ENCODE measurements at places on chromosomes 4 and X. TPM values are rescaled to one million over a fixed set of nuclear protein-coding genes. Genes with fewer than 3 reads are reported as not detected.

The IL2 gene
- total RNA-seq: not detected

The PRDM8 gene
- total RNA-seq: 5.8 TPM

The ATP6AP1 gene
- total RNA-seq: 62.7 TPM

The ENPP6 gene
- total RNA-seq: 0.35 TPM

The FGFBP1 gene
- 7.9 TPM for total RNA-seq

DNA sequence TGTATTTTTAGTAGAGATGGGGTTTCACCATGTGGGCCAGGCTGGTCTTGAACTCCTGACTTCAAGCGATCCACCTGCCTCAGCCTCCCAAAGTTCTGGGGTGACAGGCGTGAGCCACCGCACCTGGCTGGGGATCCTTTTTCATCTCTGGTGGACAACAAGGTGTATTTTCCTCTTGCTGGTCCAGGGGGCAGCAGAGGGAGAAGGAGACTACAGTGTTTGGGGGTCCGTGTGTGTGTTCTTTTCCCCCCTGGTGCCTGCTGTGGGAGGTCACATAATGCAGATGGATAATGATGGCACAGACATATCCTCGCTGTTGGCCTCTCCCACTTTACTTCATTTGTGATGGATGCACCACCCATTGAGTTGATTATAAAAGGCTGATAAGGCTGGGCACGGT lies 39.0 kb upstream of the CD99 start:
- no peak for DNase-seq

DNA sequence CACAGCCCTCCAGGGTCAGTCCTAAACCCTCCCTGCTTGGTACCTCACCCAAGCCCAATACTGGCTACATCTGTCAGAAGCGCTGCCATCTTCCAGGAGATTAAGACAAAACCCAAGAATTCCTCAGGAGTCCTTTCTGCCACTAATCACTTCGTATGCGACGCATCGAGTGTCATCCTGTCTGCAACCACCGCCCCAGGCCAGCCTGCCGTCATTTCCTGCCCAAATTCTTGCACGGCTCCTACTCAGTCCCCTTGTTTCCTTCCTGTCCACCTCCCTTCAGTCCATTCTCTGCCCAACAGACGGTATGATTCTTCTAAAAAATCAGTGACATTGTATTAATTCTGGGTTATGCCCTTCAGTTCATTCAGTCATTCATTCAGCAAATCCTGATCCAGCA lies 113.6 kb downstream of the NFKB1 start:
- no peak for DNase-seq

GRCh38 chrX:17373337-17373736 lies 1.7 kb upstream of the NHS start:
- DNase-seq: no peak

DNA sequence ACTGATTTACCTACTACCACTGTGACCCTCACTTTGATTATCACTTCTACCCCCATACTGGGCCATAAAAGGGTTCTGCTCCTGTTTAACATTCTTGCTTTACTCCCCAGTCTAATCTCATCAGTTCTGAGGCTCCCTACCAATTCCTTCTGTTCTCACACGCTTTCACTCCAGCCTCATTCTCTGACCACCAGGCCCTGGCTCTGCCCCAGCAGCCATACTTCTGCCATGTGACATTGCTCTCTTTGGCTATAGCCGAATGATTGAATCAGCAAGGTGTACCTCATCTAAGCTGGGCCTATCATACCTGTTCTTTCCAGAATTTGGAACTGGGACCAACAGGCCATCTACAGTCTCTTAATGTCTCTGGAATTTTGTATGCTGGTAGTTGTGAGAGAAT lies 14.4 kb upstream of the ELF2 start:
- DNase-seq: no peak

GRCh38 chrX:93598076-93598475 lies 75.3 kb downstream of the NAP1L3 start:
- no peak for DNase-seq

DNA sequence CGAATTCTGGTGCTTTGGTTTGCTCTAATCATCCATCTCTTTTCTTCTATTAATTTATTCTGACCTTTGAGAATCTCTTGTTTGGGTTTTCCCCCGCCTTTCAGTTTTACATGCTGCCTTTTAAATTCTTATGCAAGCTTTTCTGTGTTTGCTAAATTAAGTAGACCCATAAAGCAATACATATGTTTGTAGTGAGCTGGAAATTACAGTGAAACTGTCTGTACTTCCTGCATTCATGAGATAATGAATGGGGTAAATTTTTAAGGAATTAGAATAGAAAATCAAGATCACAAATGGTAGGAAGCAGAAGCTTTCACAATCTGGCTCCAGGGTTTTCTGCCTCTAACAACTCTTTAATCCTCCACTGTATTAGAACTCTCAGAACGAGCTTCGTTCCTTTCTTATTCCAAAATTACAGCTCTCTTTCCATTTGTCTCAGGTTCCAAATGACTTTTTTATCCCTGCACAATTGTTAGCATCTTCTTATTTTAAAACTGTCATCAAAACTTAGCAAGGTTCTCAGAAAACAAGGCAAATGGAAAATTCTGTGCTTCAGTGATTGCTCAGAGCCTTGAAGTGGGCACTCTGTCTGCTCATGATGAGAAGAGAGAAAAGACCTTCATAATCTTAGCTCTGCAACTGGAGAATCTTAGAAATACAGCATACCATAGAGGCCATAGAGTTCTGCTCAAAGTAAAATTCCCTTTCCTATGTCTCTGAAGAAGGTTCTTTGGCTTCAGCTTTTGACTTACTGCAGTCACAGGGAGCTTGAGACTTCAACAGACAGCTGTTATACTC lies 108.2 kb downstream of the EGF start:
- no peak for DNase-seq

DNA sequence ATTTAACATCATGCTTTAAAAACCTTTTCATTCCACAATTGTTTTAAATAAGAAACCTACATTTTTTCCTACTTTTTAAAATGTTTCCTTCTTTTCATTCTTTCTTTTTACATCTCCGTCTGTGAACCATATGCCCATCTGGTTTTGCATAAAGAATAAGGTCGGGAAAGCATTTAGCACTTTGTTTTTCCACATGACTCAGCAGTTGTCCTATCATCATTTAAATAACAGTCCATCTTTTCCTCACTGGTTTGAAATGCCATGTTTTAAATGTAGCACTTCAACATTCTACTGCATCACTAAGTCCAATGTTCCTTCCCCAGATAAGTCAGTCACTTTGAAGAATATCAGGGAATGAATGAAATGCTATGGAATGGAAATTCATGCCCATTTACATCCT lies 128.4 kb downstream of the SH3RF1 start:
- no peak for DNase-seq

DNA sequence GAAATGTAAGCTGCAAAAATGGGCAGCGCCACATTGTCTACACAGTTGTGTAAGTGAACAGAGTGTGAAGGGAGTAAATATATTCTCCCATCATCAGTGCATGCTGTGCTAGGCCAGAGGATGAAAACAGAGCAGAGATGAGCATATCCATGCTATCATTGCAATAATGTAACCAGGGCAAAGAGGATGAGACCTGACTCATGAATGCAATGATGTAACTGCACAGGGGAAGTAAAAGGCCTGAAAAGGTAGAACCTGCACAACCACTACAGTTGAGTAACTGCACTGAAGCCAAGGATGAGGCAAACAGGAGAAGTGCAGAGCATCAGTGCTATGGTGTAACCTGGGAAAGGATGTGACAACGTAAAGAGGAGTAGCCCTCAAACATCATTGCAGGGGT lies 220.4 kb upstream of the FAM47C start:
- DNase-seq: no peak

DNA sequence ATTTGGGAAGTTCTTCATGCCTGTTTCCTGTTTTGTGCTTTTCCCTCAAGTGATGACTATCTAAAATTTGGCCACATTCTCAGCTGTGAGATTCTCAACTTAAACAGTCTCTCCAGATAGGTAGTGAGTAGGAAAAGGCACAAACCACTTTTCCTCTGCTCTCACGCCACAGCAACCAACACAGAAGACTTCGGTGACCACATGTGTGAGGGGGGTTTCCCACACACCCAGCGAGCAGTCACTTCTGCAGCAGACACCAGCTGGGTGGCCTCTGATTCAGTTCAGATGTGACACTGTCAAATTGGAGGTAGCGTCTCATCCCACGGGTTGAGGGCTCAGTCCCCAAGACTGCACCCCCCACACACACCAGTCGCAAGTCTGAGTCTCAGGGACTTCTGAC lies 25.1 kb upstream of the CLDN34 start:
- no peak for DNase-seq

DNA sequence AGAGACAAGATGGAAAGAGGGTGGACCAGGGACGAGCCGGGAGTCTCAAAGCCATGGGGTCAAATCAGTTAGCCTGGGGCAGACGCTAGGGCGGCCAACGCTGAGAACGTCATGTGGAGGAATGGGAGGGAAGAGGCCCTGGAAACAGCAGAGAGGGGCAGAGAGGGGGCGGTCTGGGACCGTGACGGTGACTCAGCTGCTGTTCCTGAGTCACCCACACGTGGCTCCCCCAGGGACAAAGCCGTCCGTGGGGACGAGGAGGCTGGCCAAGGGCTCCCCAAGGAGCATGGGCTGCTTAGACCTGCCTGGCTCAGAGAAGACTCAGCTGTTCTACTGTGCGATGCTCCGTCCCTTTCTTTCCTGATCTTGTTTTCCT lies 108.4 kb upstream of the LRPAP1 start:
- no peak for DNase-seq

GRCh38 chr4:152563209-152563608 lies 27.3 kb upstream of the FBXW7 start:
- no peak for DNase-seq

GRCh38 chr4:14072506-14072905 lies 445.0 kb upstream of the BOD1L1 start:
- DNase-seq: no peak

GRCh38 chr4:181950372-181951127 lies 292.7 kb upstream of the TENM3 start:
- no peak for DNase-seq

GRCh38 chr4:137735561-137736104 lies 203.3 kb upstream of the PCDH18 start:
- no peak for DNase-seq

DNA sequence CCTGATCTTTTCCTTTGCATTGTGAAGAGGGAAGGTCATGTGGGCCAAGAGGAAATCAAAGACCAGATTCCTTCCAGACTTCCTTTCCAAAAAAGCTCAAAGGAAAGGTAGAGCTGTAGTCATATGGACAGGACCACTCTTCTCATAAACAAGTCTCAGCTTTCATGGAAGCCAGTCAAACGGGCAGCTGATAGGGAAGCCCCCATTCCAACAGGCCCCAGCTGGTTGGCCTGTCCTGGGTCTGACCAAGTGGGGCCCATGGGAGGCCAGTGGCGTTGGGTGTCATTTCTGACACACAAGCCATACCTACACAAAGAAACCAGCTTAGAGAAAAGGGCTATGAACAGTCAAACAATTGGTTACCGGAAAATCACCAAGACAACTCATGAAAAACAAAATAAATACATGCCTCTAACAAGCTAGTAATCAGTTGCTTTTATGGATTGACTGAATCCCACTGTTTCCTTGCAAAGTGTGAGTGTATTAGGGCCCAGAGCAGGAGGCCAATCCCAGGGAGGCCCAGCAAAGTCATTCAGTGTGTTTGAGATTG lies 149.6 kb upstream of the MAMLD1 start:
- DNase-seq: no peak

- no peak for DNase-seq
Observed at GRCh38 chr4:78298618-78299017, 241.5 kb downstream of the FRAS1 start.
